ENCODE measurements at places on chromosomes 7 and 10.

DNA sequence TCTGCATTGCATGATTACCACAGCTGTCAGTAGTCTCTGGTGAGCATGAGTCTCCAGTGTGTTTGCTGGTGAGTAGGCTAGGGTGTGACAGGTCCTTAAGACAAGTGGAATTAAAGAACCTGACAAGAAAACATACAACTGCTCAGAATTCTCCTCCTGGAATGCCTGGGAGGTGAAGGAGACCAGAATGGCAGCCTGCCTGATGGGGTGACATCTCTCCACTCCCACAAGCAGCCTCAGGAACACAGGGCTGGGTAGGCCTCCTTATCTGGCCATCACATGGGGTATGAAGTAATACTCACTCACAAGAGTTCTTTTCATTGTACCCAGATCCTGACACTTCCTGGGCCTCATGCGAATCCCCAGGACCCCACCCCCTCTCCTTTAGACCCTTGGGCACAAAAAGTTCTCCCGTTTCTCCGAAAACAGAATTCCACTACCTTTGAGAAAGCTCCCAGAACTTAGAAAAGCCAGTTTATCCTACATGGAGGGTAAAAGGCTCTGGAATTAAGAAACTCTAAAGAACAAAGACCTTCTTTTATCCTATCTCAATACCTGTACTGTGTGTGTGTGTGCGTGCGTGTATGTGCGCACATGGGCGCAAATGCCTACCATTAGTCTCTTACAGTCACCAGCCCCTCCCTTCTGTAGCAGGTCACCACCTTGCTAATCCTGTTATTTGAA is 33.4 kb upstream of the C1GALT1 start:
- no peak for DNase-seq

- no peak for DNase-seq
These were observed 66.4 kb upstream of the IFRD1 start for GRCh38 chr7:112383671-112384417.

GRCh38 chr10:79982861-79983260 is 34.0 kb upstream of the SFTPD start:
- no peak for DNase-seq

GRCh38 chr10:48838834-48839233 is 100.8 kb downstream of the LRRC18 start:
- DNase-seq: no peak

GRCh38 chr10:113895018-113895417 is 40.6 kb downstream of the NHLRC2 start:
- DNase-seq: no peak

DNA sequence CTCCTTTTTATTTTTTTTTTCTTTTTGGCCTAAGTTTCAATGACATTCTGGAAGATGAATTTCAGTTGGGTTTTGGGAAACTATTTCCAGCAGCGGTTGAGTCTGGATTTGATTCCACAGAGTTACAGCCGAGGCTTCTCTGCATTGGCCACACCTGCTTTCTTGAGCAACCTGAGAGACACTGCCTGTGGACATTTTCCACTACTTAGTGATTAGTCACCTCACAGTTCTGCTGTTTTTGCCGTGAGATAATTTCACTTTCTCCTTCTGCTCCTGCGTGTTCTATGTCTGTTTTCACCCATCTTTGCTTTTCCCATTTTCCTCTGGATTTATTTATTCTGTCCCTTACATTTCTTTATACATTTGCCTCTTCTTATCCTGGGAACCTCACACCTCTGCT is 243.0 kb downstream of the BICC1 start:
- DNase-seq: no peak

GRCh38 chr10:78769526-78769925 is 299.2 kb upstream of the ZMIZ1 start:
- peak; percentile 38 for DNase-seq

- no peak for DNase-seq
These were observed 50.8 kb downstream of the CNOT4 start for GRCh38 chr7:135459076-135459475.

DNA sequence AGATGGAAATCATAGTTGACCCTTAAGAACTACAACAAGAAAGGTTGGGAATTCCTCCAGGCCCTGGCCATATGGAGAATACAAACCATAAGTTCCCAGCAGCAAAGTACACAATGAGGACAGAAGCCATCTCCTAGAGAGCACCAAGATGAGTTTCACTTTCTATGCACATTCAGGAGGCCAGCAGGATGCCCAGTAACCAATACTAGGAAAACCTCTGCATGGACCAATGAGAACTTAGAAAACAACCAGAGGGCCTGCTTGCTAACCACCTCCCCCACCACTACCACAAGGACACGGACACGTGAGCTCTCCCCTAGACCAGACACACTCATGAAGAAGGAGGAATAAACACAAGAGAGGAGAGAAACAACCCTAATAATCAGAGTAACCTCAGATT is 56.3 kb downstream of the IFIT5 start:
- DNase-seq: no peak

- DNase-seq: no peak
These were observed 31.1 kb downstream of the PLXDC2 start for GRCh38 chr10:19847321-19847720.

GRCh38 chr10:104049504-104050250 is 36.0 kb downstream of the COL17A1 start:
- peak; percentile 42 for DNase-seq

DNA sequence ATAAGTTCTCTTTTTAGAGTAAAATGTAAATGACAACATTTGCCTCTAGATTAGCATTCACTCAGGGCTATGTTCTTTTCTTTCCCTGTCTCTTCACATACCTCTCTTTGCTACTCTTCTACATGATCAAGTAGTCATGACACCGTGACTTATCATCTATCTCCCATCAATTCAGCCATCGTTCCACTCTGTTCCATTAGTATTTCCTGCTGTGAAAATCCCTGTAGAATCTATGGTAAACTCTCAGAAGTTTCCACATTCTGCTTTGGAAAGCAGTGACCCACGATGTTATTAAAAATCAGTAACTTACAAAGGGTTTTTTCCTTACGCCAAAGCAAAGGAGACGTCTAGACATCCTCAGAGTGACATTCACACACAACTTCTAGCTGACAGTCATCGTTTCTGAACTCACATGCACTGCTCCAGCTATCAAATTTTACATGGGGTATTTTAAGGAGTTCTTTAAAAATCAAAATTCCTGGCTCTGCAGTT is 135.6 kb downstream of the SEMA3C start:
- no peak for DNase-seq

GRCh38 chr10:72426986-72427385 is 72.3 kb upstream of the DNAJB12 start:
- no peak for DNase-seq

- no peak for DNase-seq
These were observed 101.5 kb upstream of the PRSS1 start for GRCh38 chr7:142647749-142648148.

DNA sequence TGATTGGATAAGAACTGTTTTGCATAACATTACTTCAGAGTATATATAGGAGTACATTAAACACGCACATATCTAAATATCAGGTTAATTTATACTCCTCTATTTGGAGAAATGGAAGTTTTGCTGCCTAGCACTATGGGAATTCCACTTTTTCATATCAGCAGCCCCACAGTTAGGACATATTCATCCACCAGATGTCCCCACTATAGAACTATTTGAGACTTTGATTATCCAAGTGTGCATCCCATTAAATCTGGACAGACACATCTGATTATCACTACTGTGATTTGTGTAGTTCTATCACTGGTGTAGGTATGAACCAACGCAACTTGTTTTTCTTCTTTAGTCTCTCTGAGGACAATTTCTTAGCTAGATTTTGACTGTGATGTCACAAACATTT is 345.7 kb downstream of the THSD7A start:
- no peak for DNase-seq

DNA sequence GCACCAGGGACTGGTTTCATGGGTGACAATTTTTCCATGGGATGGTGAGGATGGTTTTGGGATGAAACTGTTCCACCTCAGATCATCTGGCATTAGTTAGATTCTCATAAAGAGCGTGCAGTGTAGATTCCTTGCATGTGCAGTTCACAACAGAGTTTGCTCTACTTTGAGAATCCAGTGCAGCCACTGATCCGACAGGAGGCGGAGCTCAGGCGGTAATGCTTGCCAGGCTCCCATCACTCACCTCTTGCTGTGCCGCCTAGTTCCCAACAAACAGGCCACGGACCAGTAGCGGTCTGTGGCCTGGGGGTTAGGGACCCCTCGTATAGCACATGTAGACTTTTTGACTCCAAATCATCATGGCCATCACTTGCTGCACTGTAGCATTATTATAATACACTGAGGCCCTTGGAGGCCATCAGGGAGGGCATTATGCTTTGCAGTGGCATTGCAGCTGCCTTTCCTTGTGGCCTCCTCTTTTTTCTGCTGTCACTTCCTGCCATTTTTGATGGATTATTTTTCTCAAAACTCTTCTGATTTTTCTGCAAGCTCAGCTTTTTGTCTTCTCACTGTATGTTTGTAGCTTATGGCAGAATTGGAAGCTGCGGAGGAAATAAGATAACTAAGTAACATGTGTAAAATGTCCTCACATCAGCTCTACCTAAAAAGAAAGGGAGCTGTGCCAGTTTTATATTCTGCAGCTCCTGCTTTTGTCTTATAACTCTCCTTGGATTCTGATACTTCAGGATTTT is 18.5 kb downstream of the CSGALNACT2 start:
- DNase-seq: no peak

- no peak for DNase-seq
These were observed 29.1 kb downstream of the INPP5F start for GRCh38 chr10:119754936-119755335.

DNA sequence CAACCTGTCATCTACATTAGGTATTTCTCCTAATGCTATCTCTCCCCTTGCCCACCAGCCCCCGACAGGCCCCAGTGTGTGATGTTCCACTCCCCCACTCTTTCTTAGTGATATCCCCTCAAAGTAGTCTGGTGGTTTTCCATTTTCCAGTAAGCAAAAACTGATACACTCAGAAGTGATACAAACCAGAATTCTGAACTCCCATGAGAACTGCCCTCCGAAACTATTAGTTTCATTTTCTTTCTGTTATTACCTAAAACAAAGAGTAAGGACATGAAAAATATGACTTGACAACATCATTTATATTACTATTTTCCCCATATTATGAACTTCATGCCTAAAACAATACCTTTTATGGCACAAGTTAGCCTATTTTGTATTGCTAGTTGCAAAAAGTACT is 175.0 kb downstream of the OTUD1 start:
- DNase-seq: no peak

- DNase-seq: no peak
These were observed 330.0 kb upstream of the GLI3 start for GRCh38 chr7:42567051-42567450.

GRCh38 chr10:27312854-27313253 is 72.3 kb upstream of the ACBD5 start:
- no peak for DNase-seq

DNA sequence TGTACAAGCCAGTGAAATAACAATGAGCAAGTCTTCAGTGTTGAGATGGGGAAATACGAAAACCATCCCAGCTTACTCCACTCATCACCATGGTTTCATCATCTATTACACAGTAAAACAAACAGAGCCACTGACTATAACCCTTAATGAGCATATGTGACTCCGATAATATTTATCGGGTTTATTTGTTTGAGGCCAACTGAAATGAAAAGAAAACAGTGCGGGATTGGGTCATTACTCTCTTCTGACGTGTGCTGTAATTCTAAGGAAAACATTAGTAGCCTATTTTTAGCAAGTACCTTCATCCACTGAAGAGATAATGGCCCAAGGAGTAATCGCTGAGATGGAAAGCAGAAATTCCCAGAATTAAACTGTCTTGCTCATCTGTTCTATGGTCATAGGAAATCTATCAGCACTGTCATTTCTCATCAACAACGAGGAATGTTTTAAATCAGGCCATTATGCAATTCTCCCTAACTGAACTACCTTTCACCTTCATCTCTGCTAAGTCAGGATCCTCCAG is 716.5 kb downstream of the INHBA start:
- DNase-seq: no peak

DNA sequence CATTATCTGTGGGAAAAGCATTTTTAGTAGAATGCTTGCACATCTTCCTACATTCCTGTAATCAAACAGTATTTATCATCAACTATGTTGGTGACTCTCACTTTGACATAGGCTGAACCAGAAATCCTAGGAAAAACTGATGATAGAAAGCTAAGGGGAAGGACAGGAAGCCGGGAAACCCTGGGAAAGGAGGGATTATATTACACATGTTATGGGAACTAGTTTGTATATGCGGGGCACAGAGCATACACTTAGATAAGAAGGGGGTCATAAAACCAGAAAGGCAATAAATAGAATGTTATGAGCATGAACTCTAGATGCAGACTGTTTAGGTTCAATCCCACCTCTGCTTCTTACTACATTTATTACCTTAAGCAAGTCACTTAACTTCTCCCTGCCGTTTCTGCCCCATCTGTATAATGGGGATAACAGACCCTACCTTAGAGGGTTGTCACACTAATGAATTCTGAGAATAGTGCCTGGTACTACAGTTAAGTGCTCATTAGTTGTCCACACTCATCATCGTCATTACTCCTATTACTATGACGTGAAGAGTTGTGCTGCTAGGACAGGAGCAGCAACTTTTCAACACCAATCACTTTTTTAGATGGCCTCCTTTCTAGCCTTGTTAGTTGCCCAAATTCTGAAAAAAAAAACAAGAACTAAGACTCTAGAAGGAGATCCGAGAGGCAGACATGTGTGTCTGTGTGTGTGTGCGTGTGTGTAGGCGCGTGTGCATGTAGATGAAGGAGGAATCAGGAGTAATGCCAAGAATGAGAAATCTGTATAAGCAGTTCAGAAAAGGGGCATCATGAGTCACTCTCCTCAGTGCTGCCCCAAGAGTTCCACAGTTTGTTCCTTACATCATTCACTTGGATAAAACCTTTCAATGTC is 52.2 kb downstream of the KMT2C start:
- DNase-seq: no peak

DNA sequence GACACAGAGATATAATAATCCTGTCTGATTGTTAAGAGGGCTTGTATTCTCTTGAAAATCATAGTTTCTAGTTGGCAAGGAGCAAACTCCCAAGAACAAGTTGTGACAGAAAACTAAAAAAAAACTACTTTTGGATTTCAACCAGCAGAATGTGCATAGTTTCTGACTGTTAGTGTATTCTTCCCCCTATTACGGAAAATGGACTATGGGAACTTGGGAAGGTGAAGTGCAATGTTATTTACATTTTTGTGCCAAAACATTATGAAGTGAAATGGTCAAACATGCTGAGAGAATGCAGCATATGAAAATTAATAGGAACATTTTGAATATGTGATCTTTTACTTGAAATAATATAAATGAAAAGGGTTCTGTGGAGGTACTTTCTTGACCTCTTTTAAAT is 660.8 kb downstream of the SUGCT start:
- no peak for DNase-seq

- no peak for DNase-seq
These were observed 171.1 kb upstream of the TBX20 start for GRCh38 chr7:35424869-35425495.

- no peak for DNase-seq
These were observed 29.7 kb downstream of the CCDC6 start for GRCh38 chr10:59876695-59877094.
